Esophagus squamous epithelium (tissue), 5 donors: ENCODE measurements at places on chromosomes 16 and 17.

GRCh38 chr17:81097134-81097942 lies 62.4 kb downstream of the BAIAP2 start:
- no peak for DNase-seq

- DNase-seq = no peak
These were observed at the start of gene TMC6 for GRCh38 chr17:78128551-78129350. TMC6 (minus strand) TSS chr17:78128755; CDS start chr17:78126832, 1,923 bp downstream.

- DNase-seq = no peak
These were observed 6.6 kb downstream of the CCL23 start for GRCh38 chr17:36011201-36011600.

DNA sequence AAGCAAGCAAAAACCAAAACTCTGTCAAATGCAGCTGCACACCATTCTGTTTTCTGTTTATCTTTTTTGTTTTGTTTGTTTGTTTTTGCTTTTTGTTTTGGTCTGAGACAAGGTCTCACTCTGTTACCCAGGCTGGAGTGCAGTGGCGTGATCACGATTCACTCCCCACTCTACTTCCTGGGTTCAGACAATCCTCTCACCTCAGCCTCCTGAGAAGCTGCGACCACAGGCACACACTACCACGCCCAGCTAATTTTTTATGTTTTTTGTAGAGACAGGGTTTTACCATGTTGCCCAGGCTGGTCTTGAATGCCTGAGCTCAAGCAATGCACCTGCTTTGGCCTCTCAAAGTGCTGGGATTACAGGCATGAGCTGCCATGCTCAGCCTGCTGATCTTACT lies 19.3 kb upstream of the SLFN13 start:
- no peak for DNase-seq

DNA sequence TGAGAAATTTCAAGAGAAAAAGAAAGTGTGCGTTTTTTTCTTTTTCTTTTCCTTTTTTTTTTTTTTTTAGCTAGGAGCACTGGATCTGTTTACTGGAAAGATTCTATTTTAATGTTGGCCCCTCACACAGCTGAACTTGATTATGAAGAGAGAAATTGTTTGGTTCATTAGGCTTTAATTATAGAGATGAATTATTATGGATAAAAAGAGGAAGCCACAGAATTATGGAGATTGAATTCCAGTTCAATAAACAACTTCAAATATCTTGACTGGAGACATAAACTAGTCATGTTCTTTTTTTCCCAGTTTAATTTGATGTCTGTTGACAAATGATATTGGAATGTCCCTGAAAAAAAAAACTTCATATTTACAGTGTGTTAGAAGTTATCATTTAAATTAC lies 152.0 kb upstream of the HS3ST3A1 start:
- DNase-seq = no peak

DNA sequence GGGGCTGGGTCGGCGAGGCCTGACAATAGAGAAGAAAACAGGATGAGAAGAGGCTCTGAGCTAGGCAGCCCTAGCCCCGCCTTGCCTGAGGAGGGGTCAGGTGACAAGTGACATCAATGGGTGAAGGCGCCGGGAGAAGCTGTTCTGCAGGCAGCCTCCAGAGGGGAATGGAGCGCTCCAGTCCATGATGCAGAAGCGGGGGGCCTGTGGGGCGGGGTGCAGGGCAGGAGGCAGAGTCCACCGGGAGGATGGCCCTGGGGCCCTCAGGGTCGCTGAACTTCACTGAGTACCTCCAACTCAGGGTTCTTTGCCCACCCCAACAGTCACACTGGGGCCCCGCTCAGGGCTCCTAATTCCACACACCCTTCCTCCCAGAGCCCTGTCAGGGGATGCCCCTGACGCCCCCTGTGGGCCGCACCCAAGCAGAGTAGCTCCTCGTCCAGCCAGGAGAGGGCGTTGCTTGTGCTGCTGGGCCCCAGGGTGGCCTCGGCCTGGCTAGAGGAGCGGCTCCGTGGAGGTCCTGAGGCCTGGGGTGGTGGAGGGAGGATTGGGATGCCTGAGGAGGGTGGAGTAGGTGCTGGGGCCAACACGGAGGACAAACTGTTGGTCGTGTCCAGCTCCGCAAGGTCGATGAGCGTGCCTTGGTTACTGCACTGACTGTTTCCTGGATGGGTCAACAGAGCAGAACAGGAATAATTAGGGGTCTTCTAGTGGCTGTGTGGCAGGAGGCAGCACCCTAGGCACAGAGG lies 20.8 kb downstream of the GGA3 start:
- no peak for DNase-seq

DNA sequence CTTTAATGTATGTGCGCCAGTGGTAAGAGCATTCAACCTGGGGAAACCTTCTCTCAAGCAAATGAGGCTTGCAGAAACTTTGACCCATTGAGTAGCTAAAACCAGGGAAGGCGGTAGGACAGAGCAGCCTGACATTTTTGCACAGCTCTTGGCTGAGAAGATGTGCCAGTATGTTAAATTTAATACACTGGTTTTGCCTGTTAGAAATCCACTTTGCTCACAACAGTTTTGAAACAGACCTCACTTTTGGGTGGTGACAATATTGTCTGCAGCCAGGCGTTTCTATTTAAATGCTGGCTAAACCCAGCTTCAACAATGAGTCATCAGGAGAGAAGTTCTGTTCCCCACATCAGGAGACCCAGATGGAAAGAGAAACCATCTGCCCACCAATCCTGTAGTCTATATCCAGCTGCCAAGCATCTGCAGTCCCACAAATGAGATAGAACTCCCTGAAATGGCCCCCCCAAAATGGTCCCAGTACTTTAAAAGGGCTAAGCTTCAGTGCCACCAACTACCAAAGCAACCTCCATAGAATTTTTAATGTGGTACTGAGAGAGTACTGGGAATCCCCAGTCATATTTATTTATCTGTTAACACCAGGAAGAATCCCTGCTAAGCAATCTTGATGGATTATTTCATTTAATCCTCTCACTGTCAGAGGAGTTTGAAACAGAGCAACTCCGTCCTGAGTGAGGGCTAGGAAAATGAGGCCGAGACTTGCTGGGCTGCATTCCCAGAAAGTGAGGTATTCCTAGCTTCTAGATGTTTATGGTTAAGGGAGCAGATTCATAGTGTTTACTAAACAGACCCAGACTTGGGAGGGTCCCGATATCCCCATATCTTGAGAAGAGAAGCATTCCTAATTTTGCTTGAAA lies 29.0 kb upstream of the CLEC3A start:
- DNase-seq = no peak

GRCh38 chr17:74460241-74460640 lies 6.2 kb upstream of the CD300A start:
- no peak for DNase-seq

GRCh38 chr17:43216762-43217613 lies 5.3 kb downstream of the TMEM106A start:
- DNase-seq = no peak

DNA sequence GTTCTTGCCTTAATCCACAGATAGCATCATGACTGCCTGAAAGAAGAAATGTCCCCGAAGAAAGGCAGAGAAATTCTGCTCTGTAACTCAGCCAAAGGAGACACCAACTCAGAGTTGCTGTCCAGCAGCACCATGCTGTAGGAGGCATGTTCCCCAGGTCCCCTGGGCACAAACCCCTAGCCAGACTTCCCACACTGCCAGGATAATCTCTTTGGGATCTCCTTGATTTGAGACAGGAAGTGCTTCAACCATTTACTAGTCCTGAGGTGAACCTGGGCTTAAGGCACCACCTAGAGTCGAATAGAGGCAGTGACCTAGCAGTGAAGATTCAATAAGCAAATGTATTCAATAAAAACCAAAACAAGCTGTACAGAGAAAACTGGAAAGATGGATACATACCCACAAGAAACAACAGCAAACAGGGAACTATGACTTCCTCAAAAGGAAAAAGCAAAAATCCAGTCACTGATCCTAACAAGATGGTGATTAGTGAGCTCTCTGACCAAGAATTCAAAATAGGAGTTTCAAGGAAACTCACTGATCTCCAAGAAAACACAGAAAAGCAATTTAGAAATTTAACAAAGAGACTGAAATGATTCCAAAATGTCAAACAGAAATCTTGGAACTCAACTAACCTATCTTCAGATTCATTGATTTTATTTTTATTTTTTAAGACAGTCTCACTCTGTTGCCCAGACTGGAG lies 5.7 kb downstream of the OR4D2 start:
- no peak for DNase-seq

DNA sequence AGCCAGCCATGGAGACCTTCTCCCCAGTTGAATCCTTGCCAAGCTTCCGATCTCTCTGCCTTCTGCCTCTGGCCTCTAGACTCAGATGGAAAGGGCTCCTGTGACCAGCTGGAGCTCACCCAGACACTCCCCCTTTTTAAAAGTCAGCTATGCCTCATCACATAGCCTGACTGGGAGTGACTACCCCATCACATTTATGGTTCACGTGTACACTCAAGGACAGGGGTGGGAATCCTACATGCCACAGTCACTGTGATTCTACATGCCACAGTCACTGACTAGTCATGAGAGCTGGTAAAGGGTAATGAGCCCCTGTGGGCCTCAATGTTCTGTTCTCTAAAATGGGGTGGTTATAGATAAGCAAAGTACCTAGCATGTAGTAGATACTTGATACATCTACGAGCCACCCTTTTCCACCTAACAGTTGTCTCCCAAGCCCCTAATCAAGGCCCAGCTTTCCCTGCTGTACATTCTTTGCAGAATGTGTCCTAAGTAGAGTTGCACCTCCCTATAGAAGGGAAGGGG lies 85.1 kb downstream of the RGS9 start:
- no peak for DNase-seq

GRCh38 chr16:24525970-24526559 lies 13.3 kb upstream of the RBBP6 start:
- no peak for DNase-seq

- DNase-seq = no peak
These were observed 480 bp downstream of the TXNL4B start for GRCh38 chr16:72092832-72093447.

GRCh38 chr17:50056961-50057330 lies 1.0 kb downstream of the ITGA3 start:
- no peak for DNase-seq

DNA sequence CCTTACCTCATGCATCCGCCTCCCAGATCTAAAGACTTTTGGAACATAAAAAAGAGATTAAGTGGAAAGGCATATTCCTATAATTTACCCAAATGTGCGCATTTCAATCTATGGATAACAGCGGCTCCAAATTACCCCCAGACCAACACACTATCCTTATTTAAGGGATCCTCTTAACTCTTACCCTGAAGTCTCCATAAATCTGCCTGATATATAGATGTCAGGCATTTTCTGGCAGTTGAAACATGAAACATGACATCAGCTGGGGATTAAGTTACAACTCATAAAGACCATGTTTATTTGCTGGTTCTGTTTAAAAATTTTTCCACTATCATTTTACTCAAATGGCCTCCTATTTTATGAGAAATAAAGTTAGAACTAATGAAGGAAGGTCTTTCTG lies 478.5 kb upstream of the SALL1 start:
- no peak for DNase-seq

DNA sequence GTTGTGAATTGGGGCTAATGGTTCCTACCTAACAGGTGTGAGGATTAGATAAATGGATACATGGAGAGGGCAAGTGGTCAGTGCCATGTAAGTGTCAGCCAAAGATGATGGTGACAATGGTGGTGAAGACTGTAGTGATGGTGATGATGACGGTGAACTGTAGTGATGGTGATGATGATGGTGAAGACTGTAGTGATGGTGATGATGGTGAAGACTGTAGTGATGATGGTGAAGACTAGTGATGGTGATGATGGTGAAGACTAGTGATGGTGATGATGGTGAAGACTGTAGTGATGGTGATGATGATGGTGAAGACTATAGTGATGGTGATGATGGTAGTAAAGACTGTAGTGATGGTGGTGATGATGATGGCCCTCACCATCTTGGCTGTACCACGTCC lies 18.1 kb upstream of the GNG13 start:
- DNase-seq = no peak

- no peak for DNase-seq
These were observed 737.5 kb downstream of the KCNJ2 start for GRCh38 chr17:70906808-70907207.

DNA sequence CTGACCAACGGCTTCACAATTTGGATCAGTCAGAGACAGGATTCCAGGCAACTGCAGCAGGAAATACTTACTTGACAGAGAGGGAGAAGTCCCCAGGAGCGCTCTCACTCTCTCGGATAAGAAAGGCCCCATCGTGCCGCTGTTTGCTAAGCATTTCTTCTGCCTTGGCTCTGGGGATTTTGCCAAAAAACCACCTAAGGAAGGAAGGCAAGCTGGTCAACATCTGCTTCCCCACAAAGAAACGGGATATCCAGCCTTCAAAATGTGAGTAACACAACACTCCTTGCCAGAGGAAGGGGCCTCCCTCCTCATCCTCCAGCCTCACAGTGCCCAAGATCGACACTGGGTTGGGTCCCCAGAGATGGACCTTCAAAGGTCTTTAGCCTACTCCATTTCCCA lies 36.6 kb upstream of the SLC25A19 start:
- DNase-seq = no peak

DNA sequence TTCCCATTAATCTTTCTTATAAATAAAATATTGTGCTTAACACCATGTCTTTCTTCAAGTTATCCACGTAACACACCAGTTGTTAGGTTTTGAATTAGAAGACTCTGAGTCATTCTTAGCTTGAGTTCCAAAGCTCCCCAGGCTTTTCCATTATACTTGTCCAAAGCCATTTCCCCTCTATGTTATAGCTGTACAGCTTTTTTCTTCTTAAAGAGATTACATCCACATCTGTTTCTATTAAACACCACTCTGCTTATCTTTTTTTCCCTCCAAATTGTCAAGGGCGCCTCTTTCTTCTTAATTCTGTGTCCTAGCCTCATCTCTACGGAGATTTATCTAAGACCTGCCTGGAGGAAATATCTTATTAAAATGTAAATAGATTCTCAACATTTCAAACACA lies 139.4 kb upstream of the CPHXL start:
- no peak for DNase-seq

GRCh38 chr17:13337864-13338371 lies 263.8 kb downstream of the HS3ST3A1 start:
- DNase-seq = no peak

DNA sequence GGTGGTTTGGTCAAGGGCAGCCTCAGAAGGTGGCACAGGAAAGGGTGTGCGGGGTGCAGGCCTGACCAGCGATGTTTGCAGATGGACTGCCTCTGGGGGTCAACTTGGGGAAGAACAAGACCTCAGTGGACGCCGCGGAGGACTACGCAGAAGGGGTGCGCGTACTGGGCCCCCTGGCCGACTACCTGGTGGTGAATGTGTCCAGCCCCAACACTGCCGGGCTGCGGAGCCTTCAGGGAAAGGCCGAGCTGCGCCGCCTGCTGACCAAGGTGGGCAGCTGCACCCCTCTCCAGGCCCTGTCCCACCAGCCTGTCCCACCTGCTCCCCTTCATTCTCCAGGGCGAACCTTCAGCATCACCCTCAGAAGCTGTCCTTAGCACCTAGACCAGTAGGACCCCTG lies 12.5 kb downstream of the DHODH start:
- DNase-seq = no peak

- no peak for DNase-seq
These were observed 2.7 kb downstream of the NUFIP2 start for GRCh38 chr17:29291163-29291752.
